Astrocyte (in vitro differentiated cells and primary cell): ENCODE measurements at places on chromosomes 16 and 17.

- H3K36me3 ChIP-seq = no peaks in the 10 kb centered on the region
- H3K27ac ChIP-seq = no peak overlapping the region
- peaks cover 38% of the 10 kb centered on the region for H3K4me1 ChIP-seq
These were observed 5.1 kb downstream of the CLEC16A start for GRCh38 chr16:10949424-10949970.

DNA sequence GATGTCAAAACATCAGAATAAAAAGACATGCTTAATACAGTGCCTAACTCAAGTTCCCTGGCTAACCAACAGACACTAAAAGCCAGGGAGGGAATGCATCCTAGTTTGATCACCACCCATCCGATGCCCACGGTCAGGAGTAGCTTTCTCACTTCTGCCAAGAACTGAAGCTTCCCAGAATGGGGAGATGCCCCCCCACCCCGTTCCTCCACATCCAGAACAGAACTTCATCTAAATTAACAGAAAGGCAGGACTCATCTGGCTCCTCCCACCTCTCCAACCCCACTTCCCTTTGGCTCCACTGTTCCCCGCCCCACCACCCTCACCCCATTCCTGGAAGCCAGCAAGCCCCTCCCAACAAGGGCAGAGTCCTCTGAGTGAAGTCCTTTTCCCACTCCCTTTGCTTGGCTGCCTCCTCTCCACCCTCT lies 33.7 kb downstream of the GDE1 start:
- no peak for DNase-seq
- no peak overlapping the region for H3K4me3 ChIP-seq
- no peaks in the 10 kb centered on the region for H3K36me3 ChIP-seq
- H3K27me3 ChIP-seq = no peaks in the 10 kb centered on the region

GRCh38 chr17:66373944-66374817 lies 71.8 kb downstream of the PRKCA start:
- no peak overlapping the region for H3K27ac ChIP-seq
- H3K27me3 ChIP-seq = no peaks in the 10 kb centered on the region
- no peak overlapping the region for H3K4me3 ChIP-seq
- H3K36me3 ChIP-seq = no peaks in the 10 kb centered on the region

- H3K4me3 ChIP-seq = no peak overlapping the region
- no peaks in the 10 kb centered on the region for H3K27me3 ChIP-seq
- peak overlapping the region; percentile 86 for H3K27ac ChIP-seq
These were observed 5.6 kb upstream of the SYNRG start for GRCh38 chr17:37614823-37615222.

DNA sequence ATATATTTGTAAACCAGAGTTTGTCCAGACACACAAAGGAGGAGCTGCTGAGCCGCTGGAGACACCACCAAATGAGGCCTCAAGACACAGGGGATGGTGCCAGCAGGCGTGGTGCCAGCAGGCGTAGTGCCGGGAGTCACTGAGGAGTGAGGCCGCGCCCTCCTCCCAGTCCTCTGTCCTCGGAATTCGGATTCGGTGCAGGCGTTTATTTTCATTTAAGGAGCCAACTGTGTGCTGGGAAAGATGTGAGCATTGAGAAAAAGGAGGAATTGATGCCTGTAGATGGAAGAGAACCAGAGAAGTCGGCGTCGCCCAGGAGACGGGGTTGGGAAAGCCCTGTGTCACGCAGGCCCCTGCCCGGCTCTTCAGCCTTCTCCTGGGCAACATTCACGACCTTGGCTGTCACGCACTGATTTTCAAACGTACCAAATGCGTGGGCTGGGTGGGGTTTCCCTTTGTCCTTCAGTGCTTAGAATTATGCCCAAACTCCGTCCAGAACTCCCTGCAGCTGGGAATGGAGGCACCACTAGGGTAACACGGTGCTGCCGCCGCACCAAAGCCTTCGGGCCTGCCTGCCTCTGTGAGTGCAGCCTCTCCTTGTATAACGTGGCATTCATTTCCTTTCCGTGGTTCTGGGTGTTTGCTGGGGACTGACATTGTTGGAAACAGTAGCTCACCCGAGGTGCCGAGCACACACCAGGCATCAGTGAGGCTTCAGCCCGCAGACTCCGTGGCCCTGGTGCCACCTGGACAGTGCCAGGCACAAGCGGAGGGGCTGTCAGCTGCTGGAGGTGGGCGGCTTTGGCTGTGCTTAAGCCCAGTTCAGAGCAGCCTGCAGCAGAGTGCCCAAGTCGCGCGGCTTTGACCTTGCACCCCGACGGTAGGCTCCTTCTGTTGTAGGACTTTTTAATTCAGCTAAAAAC lies 49.0 kb upstream of the CHMP6 start:
- H3K4me1 ChIP-seq = peaks cover 15% of the 10 kb centered on the region
- no peaks in the 10 kb centered on the region for H3K27me3 ChIP-seq
- DNase-seq = peak; percentile 78
- no peak overlapping the region for H3K4me3 ChIP-seq
- no peak overlapping the region for H3K27ac ChIP-seq

DNA sequence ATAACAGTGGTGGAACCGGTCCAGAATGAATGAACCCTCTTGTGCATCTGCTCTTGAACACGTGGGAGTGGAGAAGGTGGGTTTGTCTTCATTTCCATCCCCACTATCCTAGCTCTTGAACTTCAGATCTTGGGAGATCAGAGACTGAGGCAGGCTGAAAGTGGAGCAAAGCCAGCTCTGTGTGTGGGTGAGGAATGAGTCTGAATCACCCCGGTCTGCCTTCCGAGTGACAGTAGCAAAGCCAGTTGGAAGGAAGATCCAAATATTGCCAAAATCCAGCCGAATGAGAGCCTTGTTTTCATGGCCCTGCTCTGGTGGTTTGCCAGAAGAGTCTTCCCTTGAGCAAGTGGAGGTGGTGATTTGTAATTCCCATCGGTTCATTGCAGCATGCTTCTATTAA lies 29.0 kb upstream of the ASIC2 start:
- H3K27me3 ChIP-seq = no peaks in the 10 kb centered on the region
- H3K36me3 ChIP-seq = no peaks in the 10 kb centered on the region

DNA sequence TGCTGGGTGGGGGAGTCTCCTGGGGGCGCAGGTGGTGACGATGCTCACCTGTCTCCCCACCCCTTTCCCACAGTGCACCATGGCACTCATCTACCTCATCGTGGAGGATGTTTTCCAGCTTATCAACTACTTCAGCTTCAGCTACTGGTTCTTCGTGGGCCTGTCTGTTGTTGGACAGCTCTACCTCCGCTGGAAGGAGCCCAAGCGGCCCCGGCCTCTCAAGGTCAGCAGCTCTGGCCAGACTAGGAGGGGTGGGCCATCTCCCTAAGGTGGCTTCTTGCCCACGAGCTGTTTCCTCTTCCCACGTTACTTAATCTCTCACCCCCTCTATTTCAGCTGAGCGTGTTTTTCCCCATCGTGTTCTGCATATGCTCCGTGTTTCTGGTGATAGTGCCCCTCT lies 14.5 kb downstream of the SLC7A6OS start:
- H3K4me3 ChIP-seq = no peak overlapping the region
- peaks cover 58% of the 10 kb centered on the region for H3K36me3 ChIP-seq
- no peak overlapping the region for H3K27ac ChIP-seq
- H3K4me1 ChIP-seq = peaks cover 13% of the 10 kb centered on the region

DNA sequence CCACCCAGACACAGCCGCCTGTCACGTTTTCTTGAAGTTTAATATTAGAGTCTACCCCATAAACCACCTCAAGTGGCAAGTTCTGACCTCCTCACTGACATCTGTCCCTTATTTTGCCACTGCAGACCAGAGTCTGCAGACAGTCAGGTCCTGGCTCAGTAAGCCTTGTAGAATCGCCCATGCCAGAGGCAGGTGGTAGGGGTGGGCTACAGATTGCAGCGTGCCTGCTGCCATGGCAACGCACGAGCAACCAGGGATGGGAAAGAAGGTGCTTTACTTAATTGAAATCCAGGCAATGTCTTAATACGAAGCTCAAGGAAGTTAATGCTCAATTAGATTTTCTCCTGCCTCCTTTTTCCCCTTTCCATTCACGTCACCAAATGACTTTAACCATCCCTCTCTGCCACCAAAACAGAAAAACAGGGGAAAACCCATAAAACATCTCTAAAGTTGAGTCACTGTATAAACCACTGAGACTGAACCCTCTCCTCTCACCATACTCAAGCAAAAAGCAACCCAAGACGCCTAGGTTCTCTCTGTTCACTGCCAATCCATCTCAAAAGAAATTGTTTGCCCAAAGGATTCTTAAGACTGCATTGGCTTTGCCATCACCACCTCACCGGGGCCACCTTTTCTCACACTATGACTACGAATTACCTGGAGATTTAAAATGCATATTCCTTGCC lies 228.8 kb downstream of the SLC39A11 start:
- H3K27ac ChIP-seq = no peak overlapping the region
- no peaks in the 10 kb centered on the region for H3K27me3 ChIP-seq
- no peak for DNase-seq
- no peaks in the 10 kb centered on the region for H3K36me3 ChIP-seq
- no peak overlapping the region for H3K4me3 ChIP-seq

DNA sequence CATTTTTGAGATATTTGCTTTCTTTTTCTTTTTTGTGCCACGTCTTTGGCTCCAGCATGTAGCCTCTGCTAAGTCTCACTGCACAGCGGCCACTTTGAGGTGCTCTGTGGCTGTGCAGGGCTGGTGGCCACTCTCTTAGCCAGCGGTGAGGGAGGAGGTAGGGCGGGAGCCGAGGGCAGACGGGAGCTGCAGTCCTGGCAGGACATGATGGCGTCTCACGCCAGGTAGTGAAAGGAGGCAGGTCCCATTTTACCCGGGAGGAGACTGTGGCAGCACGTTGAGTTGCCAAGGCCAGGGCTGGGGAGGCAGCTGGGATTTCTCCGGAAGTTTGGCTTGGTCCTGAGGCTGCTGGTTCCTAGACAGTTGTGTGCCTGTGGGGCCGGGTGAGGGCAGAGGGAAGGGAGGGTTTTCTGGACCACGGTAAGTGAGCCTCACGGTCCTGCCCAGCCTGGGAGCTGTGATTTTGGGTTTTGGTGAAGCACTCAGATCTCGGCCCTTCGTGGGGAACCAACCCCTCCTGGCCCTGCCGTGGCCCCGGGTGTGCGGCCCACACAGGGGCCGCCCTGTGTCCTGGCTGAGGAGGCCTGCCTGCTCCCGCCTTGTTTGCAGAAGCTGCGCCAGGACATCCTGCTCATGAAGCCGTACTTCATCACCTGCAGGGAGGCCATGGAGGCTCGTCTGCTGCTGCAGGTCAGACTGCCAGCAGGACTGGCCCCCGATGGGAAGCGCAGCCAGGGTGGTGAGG lies 14.4 kb downstream of the DEF8 start:
- H3K4me3 ChIP-seq = no peak overlapping the region
- H3K27ac ChIP-seq = no peak overlapping the region
- DNase-seq = no peak
- H3K4me1 ChIP-seq = no peaks in the 10 kb centered on the region

- no peaks in the 10 kb centered on the region for H3K4me1 ChIP-seq
- no peak for DNase-seq
- H3K27me3 ChIP-seq = no peaks in the 10 kb centered on the region
- H3K27ac ChIP-seq = no peak overlapping the region
- no peak overlapping the region for H3K4me3 ChIP-seq
These were observed 31.5 kb upstream of the TMEM220 start for GRCh38 chr17:10761281-10761680.

- no peak overlapping the region for H3K4me3 ChIP-seq
- no peak for DNase-seq
- no peaks in the 10 kb centered on the region for H3K4me1 ChIP-seq
- no peaks in the 10 kb centered on the region for H3K36me3 ChIP-seq
These were observed 105.4 kb upstream of the RBFOX1 start for GRCh38 chr16:7227229-7227721.

DNA sequence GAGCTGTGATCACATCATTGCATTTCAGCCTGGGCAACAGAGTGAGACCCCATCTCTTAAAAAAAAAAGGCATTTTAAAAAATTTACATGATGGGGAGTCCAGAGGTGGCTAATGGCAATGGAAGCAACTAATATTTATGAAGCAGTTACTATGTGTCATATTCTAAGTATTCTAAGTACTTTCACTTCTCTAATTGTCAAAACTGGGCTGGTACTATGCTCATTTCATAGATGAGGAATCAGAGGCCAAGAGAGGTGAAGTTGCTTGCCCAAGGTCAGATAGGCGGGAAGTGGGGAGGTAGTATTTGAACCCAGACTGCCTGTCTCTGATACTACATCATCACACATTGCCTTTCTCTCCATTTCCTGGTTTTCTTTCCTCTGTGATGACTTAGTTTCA lies 50.7 kb downstream of the SLC5A11 start:
- no peaks in the 10 kb centered on the region for H3K27me3 ChIP-seq
- H3K4me1 ChIP-seq = no peaks in the 10 kb centered on the region
- no peak overlapping the region for H3K4me3 ChIP-seq
- H3K27ac ChIP-seq = no peak overlapping the region

- no peak for DNase-seq
- H3K4me1 ChIP-seq = no peaks in the 10 kb centered on the region
- no peaks in the 10 kb centered on the region for H3K36me3 ChIP-seq
- H3K4me3 ChIP-seq = no peak overlapping the region
- H3K27me3 ChIP-seq = no peaks in the 10 kb centered on the region
- H3K27ac ChIP-seq = no peak overlapping the region
These were observed 92.6 kb upstream of the TMEM132E start for GRCh38 chr17:34486761-34487160.

- peak overlapping the region; percentile 62 for H3K27ac ChIP-seq
- no peaks in the 10 kb centered on the region for H3K36me3 ChIP-seq
- no peaks in the 10 kb centered on the region for H3K27me3 ChIP-seq
- peak; percentile 99 for DNase-seq
- peak overlapping the region; percentile 7 for H3K4me3 ChIP-seq
These were observed 105.8 kb downstream of the NOG start for GRCh38 chr17:56699186-56699894.

GRCh38 chr16:383326-384051 lies 1.7 kb upstream of the PGAP6 start:
- no peak overlapping the region for H3K4me3 ChIP-seq
- H3K27me3 ChIP-seq = no peaks in the 10 kb centered on the region
- DNase-seq = no peak
- no peaks in the 10 kb centered on the region for H3K36me3 ChIP-seq
- H3K4me1 ChIP-seq = peaks cover 12% of the 10 kb centered on the region

GRCh38 chr17:79211061-79211770 lies 136.6 kb downstream of the ENGASE start:
- H3K27ac ChIP-seq = no peak overlapping the region
- DNase-seq = no peak
- no peak overlapping the region for H3K4me3 ChIP-seq
- no peaks in the 10 kb centered on the region for H3K4me1 ChIP-seq
- H3K27me3 ChIP-seq = no peaks in the 10 kb centered on the region

- no peak overlapping the region for H3K27ac ChIP-seq
- H3K4me1 ChIP-seq = no peaks in the 10 kb centered on the region
- H3K36me3 ChIP-seq = no peaks in the 10 kb centered on the region
These were observed 44.7 kb downstream of the SOCS1 start for GRCh38 chr16:11211061-11211976.

DNA sequence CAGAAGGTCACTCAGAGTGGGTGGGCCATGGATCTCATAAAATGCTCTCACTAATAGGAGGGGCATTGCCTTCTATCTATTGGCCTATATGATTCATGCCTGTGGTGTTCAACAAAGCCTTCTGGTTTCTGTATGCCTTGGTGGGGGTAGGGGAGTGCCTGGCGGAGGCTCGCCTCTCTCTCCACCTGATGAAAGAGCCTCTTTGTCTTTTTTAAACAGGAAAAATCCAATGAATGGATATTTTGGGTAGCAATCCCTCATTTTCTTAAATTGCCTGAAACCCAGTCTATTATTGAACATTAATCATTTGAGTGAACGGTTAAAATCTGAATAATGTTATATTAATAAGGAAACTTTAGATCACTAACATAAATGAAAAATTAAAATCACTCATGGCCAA lies 90.6 kb downstream of the TOX3 start:
- H3K36me3 ChIP-seq = no peaks in the 10 kb centered on the region
- no peaks in the 10 kb centered on the region for H3K27me3 ChIP-seq
- peak overlapping the region; percentile 13 for H3K27ac ChIP-seq
- no peak for DNase-seq

GRCh38 chr16:19595043-19595767 lies 39.7 kb downstream of the VPS35L start:
- no peaks in the 10 kb centered on the region for H3K27me3 ChIP-seq
- DNase-seq = peak; percentile 93
- H3K4me1 ChIP-seq = peaks cover 11% of the 10 kb centered on the region
